Esophagus mucosa (tissue), 1 donor: ENCODE measurements at places on chromosomes 16 and 17.

DNA sequence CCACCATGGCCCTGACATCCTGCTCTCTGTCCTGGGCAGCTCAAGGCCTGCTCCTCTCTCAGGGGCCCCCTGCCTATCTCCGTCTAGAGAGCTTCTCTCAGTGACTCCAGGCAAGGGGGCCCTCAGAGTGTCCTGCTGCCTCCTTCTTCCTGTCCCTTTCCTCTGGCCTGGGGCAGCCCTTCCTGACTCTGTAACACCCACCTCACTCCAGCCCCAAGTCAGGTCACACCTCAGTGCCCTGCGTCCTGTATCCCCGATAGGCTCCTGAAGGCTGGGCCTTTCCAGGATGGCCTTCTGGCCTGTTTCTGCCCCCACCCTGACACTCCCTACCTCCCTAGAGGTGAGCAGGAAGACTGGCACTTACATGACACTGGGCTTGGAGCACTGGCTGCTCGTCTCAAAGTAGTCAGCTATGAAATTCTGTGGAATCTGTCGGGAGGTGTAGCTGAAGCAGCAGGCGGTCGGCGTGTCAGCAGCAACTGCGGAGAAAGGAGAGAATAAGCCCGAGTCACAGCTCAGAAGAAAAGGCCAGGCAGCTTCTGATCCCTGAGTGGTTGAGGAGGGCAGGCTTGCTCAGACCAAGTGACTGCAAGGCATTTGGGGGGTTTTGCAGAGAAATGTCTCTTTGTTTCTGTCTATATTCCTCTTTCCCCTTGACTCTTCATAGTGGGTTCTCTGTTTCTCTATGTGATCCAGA, 976 bp downstream of the CCL3L1 start:
- ATAC-seq: no peak

DNA sequence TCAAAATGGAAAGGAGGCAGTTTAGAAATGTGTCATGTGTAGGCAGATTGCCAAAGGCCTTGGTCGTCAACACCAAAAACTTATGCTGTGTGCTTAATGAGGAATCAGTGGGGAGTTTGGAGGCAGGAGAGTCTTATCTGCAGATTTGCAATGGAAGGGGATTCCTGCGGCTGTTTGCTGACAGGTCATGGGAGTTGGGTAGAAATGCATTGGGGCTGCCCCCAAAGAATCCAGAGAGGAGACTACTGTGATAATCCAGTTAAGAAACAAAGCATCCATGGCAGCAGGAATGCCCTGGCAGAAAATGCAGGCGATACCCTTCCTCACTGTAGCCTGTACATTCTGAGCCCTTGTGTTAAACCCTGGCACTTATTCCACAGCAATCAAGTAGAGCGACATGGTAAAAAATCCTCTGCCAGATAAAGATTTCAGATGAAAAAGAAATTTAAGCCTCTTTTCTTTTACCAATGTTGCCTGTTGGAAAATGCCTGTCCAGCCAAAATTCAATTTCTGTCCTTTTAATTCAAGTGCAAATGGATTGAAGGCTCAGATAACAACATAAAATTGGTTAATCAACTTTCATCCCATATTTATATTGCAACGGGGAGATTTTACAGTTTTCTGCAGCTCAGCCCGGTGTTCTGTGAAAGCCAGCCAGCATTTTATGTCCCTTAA, 491.0 kb upstream of the CDH5 start:
- ATAC-seq: no peak

DNA sequence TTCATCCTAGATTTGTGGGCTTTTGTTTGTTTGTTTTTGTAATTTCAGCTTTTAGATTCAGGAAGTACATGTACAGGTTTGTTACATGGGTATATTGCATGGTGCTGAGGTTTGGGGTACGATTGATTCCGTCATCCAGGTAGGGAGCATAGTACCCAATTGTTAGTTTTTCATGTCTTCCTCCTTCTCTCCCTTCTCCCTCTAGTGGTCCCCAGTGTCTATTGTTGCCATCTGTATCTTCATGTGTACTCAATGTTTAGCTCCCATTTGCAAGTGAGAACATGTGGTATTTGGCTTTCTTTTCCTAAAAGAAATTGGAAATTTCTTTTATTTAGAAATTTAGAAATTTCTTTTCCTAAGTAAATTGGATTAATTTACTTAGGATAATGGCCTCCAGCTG, 37.1 kb upstream of the BCAS3 start:
- ATAC-seq: no peak

- no peak for ATAC-seq
Measured at GRCh38 chr17:50763716-50764475, 3.4 kb downstream of the ANKRD40CL start.

DNA sequence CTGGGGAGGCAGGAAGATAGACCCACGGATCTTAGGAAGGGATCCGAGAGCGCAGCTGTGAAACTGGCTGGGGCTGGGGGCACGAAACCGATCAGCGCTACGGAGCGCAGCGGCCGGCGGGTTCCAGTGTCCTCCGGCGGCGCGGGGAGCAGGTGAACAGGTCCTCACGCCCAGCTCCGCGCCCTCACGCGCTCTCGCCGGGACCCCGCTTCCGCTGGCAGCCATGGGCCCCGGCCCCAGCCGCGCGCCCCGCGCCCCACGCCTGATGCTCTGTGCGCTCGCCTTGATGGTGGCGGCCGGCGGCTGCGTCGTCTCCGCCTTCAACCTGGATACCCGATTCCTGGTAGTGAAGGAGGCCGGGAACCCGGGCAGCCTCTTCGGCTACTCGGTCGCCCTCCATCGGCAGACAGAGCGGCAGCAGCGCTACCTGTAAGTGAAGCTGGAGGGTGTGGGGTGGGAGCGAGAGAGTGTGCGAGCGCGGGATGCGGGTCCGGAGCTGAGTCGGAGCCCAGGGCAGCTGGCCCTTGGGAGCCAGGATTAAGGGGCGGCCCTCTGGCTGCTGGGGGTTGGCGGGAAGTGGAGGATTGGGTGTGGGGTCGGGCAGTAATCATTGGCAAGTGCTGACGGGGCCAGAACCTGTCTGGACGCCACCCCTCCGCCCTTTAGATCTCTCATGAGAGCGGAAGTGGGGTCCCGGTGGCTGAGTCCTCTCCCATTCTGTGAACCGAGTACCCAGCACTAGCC, 479 bp downstream of the ITGA3 start:
- ATAC-seq: peak; percentile 15
